ENCODE measurements at places on chromosomes 7 and 10.
A peak's percentile ranks its signal among the peaks of the same experiment; 100 is the strongest.

DNA sequence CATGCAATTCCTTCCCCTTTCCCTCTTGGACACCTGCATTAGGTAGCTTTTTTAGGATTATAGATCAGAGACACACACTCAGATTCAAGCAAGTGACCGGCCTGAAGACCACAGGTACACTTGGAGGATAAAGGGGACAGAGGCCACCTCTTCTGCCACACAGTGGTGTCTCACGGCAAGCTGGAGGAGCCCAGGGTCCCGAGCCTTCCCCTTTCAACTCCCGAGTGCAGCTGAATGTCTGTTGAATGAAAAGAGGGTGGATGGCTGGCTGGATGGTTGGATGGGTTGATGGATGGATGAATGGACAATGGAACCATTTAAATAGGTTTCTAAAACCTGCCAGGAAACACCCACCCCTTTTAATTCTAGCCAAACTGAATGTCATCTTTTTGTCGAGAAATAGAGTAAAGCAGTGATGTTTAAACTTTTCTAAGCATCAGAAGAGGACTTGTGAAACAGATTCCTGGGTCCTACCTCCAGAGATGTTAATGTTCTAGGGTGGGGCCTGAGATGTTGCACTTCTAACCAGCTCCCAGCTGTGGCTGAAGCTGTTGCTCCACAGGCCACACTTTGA lies 49.2 kb upstream of the ZMIZ1 start:
- no peaks in the 10 kb centered on the region for H3K36me3 ChIP-seq
- no peak overlapping the region for H3K4me3 ChIP-seq
- DNase-seq = no peak
- H3K4me1 ChIP-seq = no peaks in the 10 kb centered on the region
- H3K27ac ChIP-seq = no peak overlapping the region

DNA sequence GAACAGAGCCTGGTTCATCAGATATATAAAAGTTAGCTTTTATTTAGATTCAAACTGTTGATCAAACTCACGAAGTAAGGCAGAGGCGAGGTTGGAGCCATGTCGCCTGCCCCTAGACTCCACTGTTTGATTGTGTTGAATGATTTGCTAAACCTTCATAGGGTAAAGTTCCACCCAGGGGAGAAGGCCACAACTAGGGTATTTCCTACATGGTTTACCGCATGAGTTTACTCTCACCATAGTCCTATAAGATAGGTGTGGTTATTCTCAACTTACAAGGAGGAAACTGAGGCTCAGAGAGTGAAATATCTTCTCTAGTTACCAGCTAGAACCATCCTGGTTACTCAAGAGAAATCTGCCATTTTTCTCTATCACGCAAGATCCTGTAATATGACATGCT lies 31.8 kb downstream of the ARHGAP22 start:
- H3K27ac ChIP-seq = no peak overlapping the region
- no peak overlapping the region for H3K4me3 ChIP-seq
- peaks cover 34% of the 10 kb centered on the region for H3K27me3 ChIP-seq
- DNase-seq = no peak
- no peaks in the 10 kb centered on the region for H3K4me1 ChIP-seq
- H3K36me3 ChIP-seq = no peaks in the 10 kb centered on the region

DNA sequence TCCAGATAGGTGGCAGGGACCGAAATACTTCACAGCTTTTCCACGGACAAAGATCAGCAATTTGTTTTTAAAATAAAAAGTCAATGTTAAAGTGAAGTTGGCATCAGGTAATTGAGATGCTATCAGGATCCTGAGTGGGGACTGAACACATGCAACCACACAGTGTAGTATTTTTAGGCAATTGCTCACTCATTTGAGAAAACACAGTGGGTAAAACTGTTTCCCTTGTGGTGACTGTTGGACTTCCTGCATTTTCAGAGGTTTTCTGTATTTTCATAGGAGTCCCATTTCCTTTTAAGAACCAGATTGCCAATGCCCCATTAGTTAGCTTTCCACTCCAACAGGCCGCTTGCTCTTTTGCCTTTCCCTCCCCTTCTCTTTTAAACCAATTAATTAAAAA lies 159.5 kb upstream of the ZNF32 start:
- peak overlapping the region; percentile 41 for H3K27ac ChIP-seq
- H3K4me3 ChIP-seq = no peak overlapping the region
- peaks cover 9% of the 10 kb centered on the region for H3K36me3 ChIP-seq
- peaks cover 45% of the 10 kb centered on the region for H3K4me1 ChIP-seq
- H3K27me3 ChIP-seq = peaks cover 53% of the 10 kb centered on the region
- peak; percentile 48 for DNase-seq

- no peak for DNase-seq
- H3K4me3 ChIP-seq = no peak overlapping the region
- peaks cover 3% of the 10 kb centered on the region for H3K4me1 ChIP-seq
- H3K27me3 ChIP-seq = no peaks in the 10 kb centered on the region
Measured at GRCh38 chr10:25694971-25695370, 239.1 kb upstream of the MYO3A start.

DNA sequence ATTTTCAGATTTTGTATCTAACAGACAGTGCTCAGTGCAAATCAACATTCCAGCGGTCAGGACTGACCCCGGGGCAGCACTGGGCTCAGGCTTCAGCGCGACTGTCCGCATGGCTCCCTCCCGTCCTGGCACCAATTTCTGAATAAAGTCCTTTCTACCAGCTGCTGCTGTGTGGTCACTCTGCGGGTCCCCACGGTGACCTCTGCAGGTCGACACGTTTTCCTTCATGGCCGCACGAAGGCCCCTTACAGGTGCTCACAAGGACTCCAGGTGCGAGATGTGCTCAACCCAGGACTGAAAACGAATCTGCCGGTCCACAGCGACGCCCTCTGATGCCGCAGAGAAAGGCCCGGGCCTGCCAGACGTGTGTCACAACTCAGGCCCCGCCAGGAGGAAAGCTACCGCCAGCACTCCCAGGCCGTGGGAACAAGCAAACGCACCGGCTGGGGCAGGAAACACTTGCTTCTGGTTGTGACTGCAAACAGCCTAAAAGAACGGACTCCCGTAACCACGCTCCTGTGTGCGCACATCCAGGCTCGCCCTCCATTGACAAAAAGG lies 3.7 kb upstream of the UTF1 start:
- peak overlapping the region; percentile 58 for H3K4me3 ChIP-seq
- H3K27me3 ChIP-seq = peaks cover 32% of the 10 kb centered on the region
- peak; percentile 60 for DNase-seq
- no peaks in the 10 kb centered on the region for H3K36me3 ChIP-seq

- no peak overlapping the region for H3K4me3 ChIP-seq
- no peak for DNase-seq
- H3K36me3 ChIP-seq = no peaks in the 10 kb centered on the region
- no peak overlapping the region for H3K27ac ChIP-seq
- H3K27me3 ChIP-seq = peaks cover 4% of the 10 kb centered on the region
Measured at GRCh38 chr10:14036233-14036632, 294.5 kb downstream of the FRMD4A start.

DNA sequence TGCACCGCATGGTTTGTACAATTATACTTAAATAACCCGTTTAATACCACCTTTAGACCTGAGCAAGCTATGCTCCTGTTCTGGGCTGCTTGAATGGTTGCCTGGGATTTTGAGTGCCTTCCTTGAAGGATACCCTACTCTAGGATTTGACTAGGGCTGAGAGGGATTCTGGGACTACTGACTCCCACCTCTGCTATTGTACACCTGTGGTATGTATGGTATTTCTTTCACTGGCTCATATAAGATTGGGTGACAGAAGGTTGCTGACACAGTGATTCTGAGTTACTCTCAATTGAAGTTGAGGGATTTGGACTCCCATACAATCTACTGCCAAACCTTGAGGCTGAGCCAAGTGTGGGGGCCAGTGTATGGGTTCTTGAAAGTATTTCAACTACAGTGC lies 494.4 kb upstream of the SEMA3D start:
- no peaks in the 10 kb centered on the region for H3K27me3 ChIP-seq
- H3K4me1 ChIP-seq = no peaks in the 10 kb centered on the region
- H3K27ac ChIP-seq = no peak overlapping the region
- H3K36me3 ChIP-seq = no peaks in the 10 kb centered on the region
- DNase-seq = no peak
- H3K4me3 ChIP-seq = no peak overlapping the region

- no peaks in the 10 kb centered on the region for H3K4me1 ChIP-seq
- DNase-seq = no peak
- no peaks in the 10 kb centered on the region for H3K27me3 ChIP-seq
- no peak overlapping the region for H3K27ac ChIP-seq
- peaks cover 3% of the 10 kb centered on the region for H3K36me3 ChIP-seq
Measured at GRCh38 chr10:118315629-118316028, 26.5 kb downstream of the FAM204A start.

- peaks cover 12% of the 10 kb centered on the region for H3K4me1 ChIP-seq
- no peak for DNase-seq
- no peak overlapping the region for H3K4me3 ChIP-seq
- H3K27me3 ChIP-seq = peaks cover 30% of the 10 kb centered on the region
Measured at GRCh38 chr7:2668401-2668800, 19.6 kb upstream of the AMZ1 start.

DNA sequence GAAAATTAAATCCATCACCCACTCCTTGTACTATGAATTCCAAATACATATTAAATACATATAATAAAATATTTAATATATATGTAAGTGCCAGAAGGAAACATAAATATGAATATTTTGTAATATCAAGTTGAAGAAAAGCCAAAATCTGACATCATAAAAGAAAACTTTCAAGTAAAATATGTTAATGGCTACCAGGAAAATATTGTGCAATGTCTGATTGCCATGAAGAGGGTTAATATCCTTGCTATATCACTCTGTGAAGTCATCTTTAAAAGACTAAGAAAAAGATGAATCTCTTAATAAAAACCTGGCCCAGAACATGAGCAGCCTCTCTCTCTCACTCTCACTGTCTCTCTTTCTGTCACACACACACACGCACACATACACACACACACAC lies 130.2 kb downstream of the EGFR start:
- H3K36me3 ChIP-seq = no peaks in the 10 kb centered on the region
- H3K4me1 ChIP-seq = no peaks in the 10 kb centered on the region
- no peak overlapping the region for H3K4me3 ChIP-seq
- DNase-seq = no peak
- no peak overlapping the region for H3K27ac ChIP-seq
- H3K27me3 ChIP-seq = no peaks in the 10 kb centered on the region

- peaks cover 16% of the 10 kb centered on the region for H3K27me3 ChIP-seq
- H3K27ac ChIP-seq = no peak overlapping the region
- no peak for DNase-seq
- H3K4me3 ChIP-seq = no peak overlapping the region
- peaks cover 32% of the 10 kb centered on the region for H3K4me1 ChIP-seq
Measured at GRCh38 chr10:62684911-62685310, 119.6 kb upstream of the ADO start.

DNA sequence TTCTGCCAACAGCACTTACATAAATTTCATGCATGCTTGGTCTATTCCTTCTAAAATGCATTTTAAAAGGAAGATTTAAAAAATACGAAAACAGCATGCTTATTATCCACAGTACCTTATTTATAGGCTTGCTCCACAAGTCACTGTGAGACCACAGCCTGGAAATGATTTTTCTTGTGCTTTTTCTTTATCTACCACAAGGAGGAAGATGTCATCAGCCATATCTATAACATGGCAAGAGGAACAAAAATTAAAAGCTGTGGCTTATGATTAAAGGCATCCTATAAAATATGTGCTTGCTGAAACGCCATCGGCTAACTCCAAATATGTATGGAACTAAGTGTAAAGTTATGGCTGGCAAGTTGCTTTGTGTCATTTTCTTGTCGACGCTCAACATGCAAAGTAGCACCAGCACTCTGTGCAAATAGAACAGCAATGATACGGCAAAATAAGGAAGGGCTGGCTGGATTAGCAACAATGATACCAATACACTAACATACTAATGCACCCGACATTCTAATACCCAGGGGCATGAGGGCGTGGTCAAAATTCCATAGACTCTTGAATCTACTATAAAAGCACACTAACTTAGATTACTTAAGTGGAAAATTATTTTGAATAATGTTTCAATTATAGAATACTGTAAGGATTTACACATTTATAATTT lies 41.2 kb upstream of the AKR1E2 start:
- DNase-seq = no peak
- H3K4me3 ChIP-seq = no peak overlapping the region
- H3K27ac ChIP-seq = no peak overlapping the region
- peaks cover 44% of the 10 kb centered on the region for H3K27me3 ChIP-seq
- no peaks in the 10 kb centered on the region for H3K4me1 ChIP-seq

DNA sequence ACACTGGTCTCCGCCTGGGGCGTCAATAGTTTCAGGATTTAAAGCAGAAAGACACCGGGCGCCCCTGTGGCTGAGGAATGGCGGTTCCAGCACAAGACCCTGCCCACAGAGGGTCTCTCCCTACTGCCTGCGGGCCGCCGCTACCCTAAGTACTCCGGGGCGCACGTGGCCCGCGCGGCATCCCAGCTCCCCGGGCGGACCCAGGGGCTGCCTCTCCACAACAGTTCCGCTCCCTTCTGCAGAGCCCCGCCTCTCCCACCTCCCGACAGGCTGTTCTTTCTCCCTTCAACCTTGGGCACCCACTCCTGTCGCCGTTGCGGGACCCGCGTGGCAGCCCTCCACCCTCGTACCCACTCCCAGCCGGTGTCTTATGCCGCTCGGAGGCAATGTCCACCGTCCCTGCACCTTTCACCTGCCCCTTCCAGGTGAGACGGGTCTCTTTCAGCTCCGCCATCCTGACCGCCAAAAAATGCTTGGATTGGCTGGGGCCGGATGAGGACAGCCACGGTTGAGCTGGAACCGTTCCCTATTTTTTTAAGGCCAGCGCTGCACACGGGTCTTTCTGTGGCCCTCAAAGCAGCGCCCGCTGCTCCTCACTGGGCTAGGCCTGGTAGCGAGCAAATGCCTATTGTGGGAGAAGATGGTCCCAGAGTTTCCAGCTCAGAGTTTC lies 1.6 kb upstream of the NKX2-3 start:
- peaks cover 93% of the 10 kb centered on the region for H3K27me3 ChIP-seq
- DNase-seq = no peak
- no peak overlapping the region for H3K4me3 ChIP-seq
- peaks cover 36% of the 10 kb centered on the region for H3K4me1 ChIP-seq

GRCh38 chr10:102729029-102730026 lies 14.4 kb upstream of the WBP1L start:
- DNase-seq = peak; percentile 82
- peaks cover 20% of the 10 kb centered on the region for H3K36me3 ChIP-seq
- H3K27ac ChIP-seq = peak overlapping the region; percentile 59
- H3K4me1 ChIP-seq = peaks cover 16% of the 10 kb centered on the region
- H3K27me3 ChIP-seq = no peaks in the 10 kb centered on the region
- no peak overlapping the region for H3K4me3 ChIP-seq

DNA sequence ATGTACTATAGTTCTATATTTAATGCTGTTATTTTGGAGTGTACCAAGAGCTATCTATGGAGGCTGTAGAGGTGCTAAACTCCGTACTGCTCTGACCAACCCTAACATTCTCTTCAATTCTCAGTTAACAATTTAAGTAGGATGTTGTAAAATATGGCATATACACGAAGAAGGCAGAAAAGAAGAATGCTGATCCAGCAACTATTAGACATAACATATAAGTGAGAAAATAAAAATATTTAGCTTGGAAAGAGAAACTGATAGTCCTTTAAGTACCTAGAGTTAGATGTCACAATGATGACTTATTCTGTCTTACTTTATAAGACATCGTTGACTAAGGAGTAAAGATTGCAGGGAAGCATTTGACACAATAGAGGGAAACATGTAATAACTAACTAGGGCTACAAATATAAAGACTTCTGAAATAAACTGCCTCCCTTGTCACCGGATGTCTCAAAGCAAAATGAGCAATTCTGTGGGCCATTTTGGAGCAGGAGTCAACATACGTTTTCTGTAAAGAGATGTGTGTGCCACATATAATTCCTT lies 159.5 kb downstream of the CPEB3 start:
- no peak for DNase-seq
- H3K27ac ChIP-seq = no peak overlapping the region
- no peak overlapping the region for H3K4me3 ChIP-seq
